ENCODE measurements at places on chromosomes 7 and 10. TPM values are rescaled to one million over a fixed set of nuclear protein-coding genes. Genes with fewer than 3 reads are reported as not detected.

The STEAP1B gene
- not detected for total RNA-seq

- no peak for DNase-seq
Observed at GRCh38 chr7:82998436-82998835, 164.2 kb downstream of the PCLO start.

GRCh38 chr10:35035606-35036005 is 54.5 kb downstream of the CUL2 start:
- DNase-seq: no peak

GRCh38 chr7:727806-728460 is 852 bp upstream of the PRKAR1B start:
- peak; percentile 21 for DNase-seq

The C10orf90 gene
- 1.0 TPM for total RNA-seq

DNA sequence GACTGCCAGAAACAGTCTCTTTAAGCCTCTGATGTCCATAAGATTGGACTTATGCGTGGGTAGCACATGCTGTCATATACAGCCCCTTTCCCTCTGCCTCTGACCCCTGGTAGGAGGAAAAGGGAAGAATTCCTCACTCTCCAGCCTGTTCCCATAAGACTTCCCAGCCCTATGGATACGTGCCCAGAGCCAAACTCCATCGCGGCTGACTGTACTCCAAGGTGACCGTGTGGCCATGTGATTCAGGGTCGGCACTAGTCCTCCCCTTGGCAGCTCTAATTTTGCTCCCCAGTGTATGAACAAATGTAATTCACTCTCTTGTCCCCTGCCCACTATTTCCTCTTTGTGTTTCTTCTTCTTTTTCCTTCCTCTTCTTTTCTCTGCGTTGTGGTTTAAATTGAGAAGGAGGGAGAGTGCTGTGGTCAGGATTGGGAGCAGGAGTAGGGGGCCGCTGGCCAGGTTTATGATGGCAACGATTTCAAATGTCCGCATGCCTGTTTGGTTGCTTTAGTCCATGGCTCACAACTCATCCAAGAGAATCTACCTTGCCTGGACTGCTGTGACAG is 43.8 kb downstream of the PRLHR start:
- DNase-seq: no peak

The SPACDR gene
- total RNA-seq: not detected

- DNase-seq: no peak
Observed at GRCh38 chr10:49575489-49576072, 34.5 kb upstream of the SLC18A3 start.

DNA sequence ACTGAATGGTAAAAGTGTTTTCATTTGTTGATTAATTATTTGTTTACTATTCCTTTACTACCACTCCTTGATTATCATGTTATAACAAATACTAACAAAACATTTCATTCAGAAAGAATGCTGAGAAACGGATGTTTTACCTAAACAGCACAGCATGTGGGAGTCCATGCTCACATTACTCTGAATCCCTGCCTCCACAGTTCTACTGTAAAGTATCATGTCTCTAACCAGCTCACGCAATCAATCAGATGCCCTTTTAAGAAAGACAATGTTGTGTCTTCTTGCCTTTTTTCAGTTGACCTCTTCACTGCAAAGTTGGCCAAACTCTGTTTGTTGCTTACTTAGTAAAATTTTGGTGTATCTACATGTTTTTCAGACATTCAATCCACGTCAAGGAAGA is 232.5 kb upstream of the MDFIC start:
- DNase-seq: no peak

- no peak for DNase-seq
Observed at GRCh38 chr10:3786295-3787015, 1.4 kb upstream of the KLF6 start.

DNA sequence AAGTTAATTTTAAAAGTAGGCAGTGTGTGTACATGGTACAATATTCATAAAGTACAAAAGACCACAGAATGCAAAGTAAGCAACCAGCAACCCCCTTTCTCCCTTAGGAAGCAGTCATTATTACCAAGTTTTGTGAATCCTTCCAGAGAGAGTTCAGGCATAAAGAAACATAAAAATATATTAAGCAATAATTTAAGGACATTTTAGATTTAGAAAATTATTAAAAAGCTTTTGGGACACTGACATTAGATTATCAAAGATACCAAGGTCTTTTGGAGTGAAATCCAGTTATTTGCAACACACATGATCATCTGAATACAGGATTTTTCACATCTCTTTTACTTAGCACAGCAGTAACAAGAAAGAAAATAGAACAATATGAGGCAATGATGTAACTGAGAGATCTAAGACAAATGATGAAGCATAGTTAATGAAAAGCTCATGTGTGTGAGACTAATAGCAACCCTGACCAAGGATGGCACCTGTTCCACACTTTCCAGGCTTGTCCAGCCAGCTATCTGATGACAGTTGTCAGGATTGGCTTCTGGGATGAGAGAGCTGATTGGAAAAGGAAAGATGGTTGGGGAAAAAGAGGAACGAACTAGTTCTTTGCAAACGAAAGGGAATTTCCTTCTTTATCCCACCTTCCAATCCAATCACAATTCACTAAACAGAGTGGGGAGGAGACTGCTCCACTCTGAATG is 115.5 kb upstream of the LAMB4 start:
- no peak for DNase-seq

GRCh38 chr10:28559618-28560017 is 26.7 kb downstream of the WAC start:
- DNase-seq: no peak

The MAGI2 gene
- total RNA-seq: 3.6 TPM

GRCh38 chr7:95772298-95772770 is at the start of gene DYNC1I1:
Gene DYNC1I1 (plus strand): TSS chr7:95772554. CDS start chr7:95804730, 32,176 bp downstream.
- DNase-seq: peak; percentile 69

DNA sequence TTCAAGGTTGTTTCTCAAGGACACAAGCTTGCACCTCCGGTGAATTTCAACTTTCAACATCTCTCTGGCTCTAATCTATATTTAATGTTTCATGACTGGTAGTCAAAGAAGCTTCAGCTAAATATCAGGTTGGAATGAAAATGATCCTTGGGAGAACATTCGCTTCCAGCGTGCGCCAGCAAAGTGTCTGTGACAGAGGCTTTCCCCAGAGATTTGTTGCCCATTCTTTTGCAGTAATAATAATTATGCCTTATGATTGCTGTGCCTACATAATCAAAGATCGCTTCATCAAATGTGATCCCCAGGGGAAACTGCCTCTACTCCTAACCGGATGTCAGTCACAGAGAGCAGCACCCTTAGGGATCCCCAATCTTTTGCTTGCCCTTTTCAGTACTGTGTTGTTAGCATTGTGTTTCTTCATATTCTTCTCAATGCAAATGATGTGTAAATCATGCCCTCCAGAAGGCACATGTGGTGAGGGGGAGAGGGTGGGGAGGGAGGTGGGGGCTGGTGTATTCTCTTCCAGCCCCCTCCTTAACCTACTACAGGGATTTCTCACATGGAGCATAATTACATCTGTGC is 30.5 kb downstream of the FZD1 start:
- DNase-seq: no peak

- DNase-seq: no peak
Observed at GRCh38 chr10:4068629-4069028, 283.6 kb upstream of the KLF6 start.

GRCh38 chr7:99369767-99370391 is 4.7 kb upstream of the ARPC1B start:
- peak; percentile 39 for DNase-seq

DNA sequence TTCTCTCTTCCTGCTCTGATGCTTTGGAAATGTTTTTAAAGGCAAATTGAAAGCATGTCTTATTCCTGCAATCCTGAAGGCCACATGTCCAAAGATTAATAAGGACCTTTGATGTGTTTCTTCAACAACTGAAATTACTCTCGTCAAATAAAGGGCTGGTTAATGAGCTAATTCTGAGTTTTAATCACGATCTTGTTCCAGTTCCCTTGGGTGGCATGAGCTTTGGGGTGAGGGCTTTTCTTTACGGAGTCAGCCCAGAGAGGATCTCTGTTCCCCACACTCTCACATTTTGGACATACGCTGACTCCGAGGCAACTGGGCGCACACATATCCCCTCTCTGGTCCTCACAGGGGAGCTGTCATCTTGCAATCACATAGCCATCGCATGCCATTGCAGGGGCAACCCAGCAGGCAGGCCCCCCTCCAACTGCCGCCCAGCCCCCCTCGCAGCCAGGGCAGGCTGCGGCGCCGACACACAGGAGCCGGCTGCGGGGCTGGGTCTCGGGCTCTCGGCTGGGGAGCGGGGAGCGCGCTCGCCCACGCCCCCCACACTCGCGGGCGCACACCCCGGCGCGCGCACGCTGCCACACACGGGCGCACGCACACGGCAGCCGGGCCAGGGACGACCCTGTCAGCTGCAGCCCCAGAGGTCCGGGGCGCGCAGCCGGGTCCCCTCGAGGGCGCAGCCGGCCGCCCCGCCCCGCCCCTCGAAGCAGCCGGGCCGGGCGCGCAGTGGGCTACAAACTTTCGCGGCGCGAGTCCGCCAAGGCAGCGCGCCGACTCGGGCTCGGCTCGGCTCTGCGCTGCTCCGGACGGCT is at the start of gene GDF10:
Gene GDF10, plus strand, starts transcription at position 587 of the 818 bp plus-strand sequence. CDS start 455 bp downstream, outside the sequence.
- no peak for DNase-seq

The POP7 gene
- total RNA-seq: 68.8 TPM
